Activated CD8-positive, alpha-beta memory T cell treated with anti-CD3 and anti-CD28 coated beads, Interleukin-2, amount 50 U/mL, for 4 hours (primary cell): ENCODE measurements at places on chromosomes 7 and 10.

DNA sequence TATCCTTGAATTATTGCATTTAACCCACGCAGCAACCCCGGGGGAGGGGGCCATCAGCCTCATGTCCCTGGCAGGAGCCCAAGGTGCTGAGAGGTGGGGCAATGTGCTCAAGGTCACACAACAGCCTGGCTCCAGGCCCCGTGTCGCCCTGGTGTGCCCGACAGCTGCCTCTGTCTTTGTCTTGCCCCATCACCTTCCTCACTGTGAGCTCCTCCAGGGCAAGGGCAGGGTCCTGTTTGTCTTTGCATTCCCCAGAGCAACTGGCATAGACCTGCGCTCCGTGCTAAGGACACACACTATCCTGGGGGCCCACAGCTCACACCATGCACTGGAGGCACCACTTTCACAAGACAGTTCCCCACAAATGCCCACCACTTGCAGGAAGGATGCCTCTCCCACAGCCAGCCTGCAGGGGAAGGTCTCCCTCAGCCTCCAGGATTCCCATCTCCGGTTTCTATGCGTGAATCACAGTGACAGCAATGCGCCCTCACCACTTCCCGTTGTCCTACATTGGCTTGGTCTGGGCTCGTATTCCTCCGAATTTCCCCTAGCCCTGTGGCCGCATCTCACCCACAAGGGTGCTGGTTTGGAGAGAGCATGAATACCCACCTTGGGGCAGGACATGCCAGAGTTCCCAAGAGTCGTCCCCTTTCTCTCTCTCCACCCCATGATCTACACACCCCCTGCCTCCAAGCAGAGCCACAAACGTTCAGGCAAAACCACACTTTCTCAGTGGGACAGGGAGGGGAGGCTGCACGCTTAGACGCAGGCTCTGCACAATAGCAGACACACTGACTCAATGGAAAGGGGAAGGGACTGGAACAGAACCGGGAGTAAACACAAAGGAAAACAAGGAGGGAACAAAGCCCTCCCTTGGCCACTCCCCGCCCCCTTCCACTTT is 10.3 kb downstream of the ITPRIP start:
- no peak for DNase-seq

- DNase-seq = no peak
Measured at GRCh38 chr7:37550872-37551271, 102.2 kb upstream of the ELMO1 start.

- DNase-seq = no peak
Measured at GRCh38 chr10:75398692-75399460, 2.7 kb downstream of the ZNF503 start.

GRCh38 chr7:135855846-135856245 is 107.2 kb upstream of the FAM180A start:
- DNase-seq = no peak

- DNase-seq = peak; percentile 85
Measured at GRCh38 chr10:101782811-101783735, at the start of gene NPM3. Gene NPM3, minus strand, starts transcription at chr10:101783446. Its CDS starts 56 bp downstream, at chr10:101783390.

- DNase-seq = no peak
Measured at GRCh38 chr7:128666200-128666599, 5.9 kb upstream of the GARIN1A start.

- no peak for DNase-seq
Measured at GRCh38 chr7:158035343-158035742, 552.3 kb downstream of the PTPRN2 start.

DNA sequence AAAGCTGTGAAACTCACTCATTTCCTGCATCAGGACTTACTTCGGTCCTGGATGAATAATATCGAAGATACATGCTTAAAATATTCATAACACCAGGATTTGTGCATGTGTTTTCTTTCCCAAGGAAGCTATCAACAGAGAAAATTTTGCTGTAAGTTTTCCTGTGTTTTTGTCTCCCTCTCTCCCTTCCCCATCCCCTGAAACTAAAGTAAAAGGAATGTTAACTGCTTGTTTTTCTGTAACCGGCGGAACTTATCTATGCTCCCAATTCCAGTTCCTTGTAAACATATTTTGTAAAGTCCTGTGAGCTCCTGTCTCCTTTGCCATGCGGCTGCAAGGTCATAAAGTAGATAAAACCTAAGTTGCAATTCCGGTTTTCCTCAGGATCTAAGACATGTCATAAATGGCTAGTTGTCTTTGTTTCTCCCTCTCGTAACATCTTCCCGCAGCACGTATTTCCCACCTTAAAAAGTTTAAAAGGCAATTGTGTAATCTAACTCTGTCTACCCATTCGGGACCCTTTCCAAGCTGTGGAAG is 79.0 kb upstream of the POM121L12 start:
- no peak for DNase-seq

- no peak for DNase-seq
Measured at GRCh38 chr7:571718-572415, 52.2 kb upstream of the PDGFA start.

GRCh38 chr10:30527623-30528428 is 93.8 kb downstream of the MAP3K8 start:
- no peak for DNase-seq

- DNase-seq = no peak
Measured at GRCh38 chr10:64070241-64070640, 549.0 kb downstream of the REEP3 start.

GRCh38 chr7:69295977-69296376 is 302.3 kb upstream of the AUTS2 start:
- no peak for DNase-seq
